ENCODE measurements at places on chromosomes 16 and 17.
A peak's percentile ranks its signal among the peaks of the same experiment; 100 is the strongest.

GRCh38 chr16:24005577-24005976 is 169.8 kb downstream of the PRKCB start:
- DNase-seq, result no peak

- DNase-seq, result peak; percentile 74
These were observed at the start of gene ITPRIPL2 for GRCh38 chr16:19113577-19114358. ITPRIPL2 (plus strand) TSS chr16:19113964; CDS start chr16:19114462, 498 bp downstream.

DNA sequence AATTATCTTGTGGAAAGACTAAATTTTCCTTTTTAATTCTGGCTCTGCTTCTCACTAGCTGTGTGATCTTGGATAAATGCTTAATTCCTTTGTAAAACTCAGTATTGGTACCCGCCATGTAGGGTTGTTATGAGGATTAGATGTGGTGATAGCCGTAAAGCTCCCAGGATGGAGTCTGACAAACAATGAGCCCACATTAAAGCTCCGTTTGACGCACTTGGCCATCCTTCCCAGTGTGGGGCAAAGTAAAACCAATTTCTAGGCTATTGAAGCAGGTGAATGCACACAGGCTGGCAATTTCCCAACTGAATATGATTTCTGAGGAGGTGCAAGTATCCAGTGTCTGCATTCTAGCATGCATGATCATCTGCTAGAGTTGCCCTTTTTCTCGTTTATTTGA is 123.6 kb downstream of the MRTFB start:
- DNase-seq, result no peak

GRCh38 chr16:64629622-64630021 is 492.2 kb downstream of the CDH11 start:
- no peak for DNase-seq

DNA sequence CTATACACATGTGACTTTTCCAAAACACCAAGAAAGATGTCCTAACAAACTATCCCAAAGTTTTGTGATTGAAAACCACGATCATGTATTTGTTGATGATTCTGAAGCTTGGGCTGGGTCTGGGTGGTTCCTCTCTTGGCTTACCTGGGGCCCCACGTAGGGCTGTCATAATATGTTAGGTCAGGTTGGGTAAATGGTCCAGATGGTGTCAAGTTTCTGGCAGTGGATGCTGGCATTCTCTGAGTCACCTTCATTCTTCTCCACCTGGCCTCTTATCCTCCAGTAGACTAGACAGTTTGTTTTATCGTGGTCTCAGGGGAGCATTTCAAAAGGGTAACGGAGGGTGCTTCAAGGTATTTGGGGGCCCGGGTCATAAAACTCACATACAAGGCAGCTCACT is 39.4 kb downstream of the SYCE1L start:
- no peak for DNase-seq

- DNase-seq, result no peak
These were observed 61.8 kb downstream of the TMEM114 start for GRCh38 chr16:8528471-8528870.

DNA sequence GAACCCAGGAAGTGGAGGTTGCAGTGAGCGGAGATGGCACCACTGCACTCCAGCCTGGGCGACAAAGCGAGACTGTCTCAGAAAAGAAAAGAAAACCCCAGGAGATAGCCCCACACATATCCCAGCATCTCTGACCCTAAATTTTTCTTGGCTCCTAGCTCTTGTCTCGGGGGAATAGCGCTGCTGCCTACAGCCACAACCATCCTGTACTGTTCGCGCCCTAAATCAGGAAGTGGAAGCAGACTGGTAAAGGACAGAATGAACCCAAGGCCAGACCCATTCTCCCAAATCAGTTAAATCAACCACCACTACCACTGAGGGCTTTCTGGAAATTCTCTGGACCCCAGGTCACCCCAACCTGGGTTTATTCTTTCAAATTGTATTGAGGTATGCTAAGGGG is 1.7 kb downstream of the CTDNEP1 start:
- DNase-seq, result no peak

DNA sequence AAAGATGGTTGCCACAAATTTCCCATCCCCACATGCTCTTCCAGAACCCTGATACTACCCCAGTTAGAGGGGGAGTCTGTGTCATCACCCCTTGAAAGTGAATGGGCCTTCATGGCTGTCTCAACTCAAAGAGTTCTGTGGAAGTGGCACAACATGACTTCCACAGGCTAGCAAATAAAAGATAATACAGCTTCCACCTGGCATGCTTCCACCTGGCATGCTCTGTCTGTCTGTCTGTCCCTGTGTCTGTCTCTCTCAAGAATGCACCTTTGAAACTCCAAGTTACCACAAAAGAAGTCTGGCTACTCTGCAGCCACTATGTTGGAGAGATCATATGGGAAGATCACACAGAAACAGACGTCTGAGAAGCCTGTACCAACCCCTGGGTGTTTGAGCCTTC is 35.0 kb downstream of the CFDP1 start:
- DNase-seq, result no peak

DNA sequence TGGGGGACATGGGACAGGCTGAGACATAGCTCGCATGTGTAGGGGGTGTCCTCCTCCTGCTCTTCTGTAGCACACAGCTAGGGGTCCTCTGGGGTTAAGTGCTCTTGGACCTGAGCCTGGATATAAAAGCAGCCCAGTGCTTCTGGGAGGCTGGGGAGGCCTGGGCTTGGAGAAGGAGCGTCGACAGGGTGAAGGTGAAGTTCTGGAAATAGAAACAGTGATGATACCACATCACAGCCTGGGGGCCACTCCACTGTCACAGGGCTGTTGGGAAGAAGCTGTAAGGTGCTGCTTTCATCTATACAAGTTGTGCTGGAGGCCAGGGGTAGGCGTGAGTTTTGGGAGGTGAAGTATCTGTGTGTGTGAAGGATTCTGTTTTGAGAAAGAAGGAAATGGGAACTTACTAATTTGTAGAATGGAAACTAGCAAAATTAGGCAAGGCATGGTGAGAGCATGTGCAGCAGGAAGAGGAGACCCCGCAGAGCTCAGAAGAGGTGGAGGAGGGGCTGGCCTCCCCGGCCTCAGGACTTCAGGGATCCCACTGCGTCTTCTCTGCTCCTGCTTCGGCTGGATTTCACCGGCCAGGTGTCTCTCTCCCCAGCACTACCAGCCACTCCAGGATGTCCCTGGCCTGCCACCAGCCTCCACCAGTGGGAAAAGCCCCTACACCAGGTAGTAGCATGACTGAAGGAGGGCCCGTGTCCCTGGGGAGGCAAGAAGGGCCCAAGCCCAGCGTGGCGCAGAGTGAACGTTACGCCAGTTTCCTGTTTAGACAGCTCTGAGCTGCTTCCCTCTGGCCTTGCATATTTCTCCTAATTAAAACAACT is 19.4 kb downstream of the PLCG2 start:
- DNase-seq, result no peak
